Stimulated activated CD4-positive, alpha-beta T cell treated with anti-CD3 and anti-CD28 coated beads, Interleukin-1b, Interleukin-23, amount 100 ng/mL, for 1 hour (primary cell): ENCODE measurements at places on chromosomes 6 and 20.
A peak's percentile ranks its signal among the peaks of the same experiment; 100 is the strongest.

DNA sequence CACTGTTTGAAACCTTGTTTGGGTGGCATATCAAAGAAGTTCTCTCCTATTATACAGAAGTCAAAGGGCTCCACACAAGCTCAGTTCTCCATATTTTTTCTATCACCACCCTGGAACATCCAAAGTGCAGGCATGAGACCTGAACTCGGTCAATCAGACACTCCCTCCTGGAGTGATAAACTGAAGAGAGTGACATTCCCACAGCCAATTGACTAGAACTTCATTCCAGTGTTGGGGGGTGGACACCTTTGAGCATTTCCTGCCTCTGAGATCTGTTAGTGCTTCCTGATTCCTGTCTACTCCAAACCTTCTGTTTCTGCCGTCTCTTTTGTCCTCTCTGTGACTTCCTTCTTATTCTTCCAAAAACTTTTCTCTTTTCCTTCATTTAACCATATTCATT lies 220.7 kb upstream of the NOX3 start:
- DNase-seq, result no peak

DNA sequence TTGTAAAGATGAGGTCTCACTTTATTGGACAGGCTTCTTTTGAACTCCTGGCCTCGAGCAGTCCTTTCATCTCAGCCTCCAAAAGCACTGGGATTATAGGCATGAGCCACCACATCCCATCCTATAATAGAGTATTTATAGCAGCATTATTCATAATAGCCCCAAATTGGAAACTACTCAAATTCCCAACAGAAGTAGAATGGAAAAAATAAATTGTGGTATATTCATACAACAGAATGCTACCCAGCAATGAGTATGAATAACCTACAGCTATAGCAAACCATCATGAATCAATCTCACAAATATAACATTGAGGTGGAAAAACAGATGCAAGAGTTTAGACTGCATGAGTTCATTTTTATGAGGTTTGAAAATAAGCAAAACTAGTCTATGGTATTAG lies 84.8 kb upstream of the BTBD3 start:
- no peak for DNase-seq

GRCh38 chr20:35084998-35085397 lies 7.6 kb downstream of the TRPC4AP start:
- DNase-seq, result no peak

GRCh38 chr6:22421198-22421597 lies 124.4 kb upstream of the PRL start:
- DNase-seq, result no peak

- no peak for DNase-seq
Measured at GRCh38 chr6:1925743-1926430, 316.2 kb downstream of the FOXC1 start.

DNA sequence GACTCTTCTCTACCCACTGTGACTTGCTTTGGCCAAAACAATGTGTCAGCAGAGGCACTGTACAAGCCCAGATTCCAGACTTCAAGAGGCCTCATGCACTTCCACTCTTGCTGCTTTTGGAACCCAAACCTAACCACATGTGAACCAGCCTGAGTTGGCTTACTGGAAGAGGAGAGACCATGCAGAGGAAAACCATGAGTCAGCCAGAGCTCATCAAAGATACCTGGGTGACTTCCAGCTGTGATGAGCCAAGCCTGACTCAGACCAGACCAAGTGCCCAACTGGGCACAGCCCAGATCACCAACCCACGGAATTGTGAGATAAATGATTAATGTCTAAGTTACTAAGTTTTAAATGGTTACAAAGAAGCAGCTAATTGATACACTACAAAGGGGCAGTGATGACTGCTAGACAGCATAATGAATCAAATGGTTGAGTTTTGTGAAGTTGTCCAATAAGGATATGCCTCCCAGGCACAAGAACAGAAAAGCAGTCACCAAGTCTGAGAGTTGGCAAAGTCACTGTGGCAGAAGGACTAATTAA lies 16.2 kb upstream of the BEND6 start:
- DNase-seq, result no peak

DNA sequence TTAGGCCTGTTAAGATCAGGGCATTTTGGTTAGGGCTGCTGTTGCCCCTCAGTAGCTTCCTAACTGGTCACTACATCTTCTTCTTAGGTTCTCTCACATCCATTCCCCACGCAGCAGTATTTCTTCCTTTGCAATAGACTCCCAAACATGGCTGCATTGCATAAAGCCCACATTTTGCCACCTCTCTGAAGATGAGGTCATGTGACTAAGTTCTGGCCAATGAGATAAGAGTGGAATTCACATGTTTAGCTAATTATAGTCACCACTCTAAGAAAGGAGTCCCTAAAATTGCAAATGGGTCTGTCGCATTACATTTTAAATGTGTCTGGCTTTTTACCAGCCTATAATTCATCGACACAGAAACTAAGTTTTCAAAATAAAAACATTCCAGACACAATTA lies 9.3 kb upstream of the DOK5 start:
- no peak for DNase-seq

GRCh38 chr6:132520953-132521352 lies 8.0 kb upstream of the STX7 start:
- DNase-seq, result no peak

DNA sequence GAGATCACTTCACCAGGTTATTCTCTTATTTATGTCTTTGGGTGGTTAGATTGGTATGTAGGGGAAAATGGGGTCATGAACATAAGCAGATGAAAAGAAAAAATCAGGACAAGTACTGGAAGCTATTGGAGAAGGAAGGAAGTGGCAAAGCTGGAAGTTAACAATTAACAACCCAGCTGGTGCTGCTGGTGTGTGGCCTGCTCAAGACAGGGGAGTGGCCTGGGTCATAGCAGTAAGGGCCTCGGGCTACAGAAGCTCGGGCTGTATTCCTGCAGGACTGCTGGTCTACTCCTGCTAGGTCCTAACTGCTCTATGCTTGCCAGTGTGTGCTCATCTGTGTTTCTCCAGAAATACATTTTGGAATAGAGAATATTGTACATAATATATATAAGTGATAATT lies 19.6 kb downstream of the MYLIP start:
- no peak for DNase-seq

DNA sequence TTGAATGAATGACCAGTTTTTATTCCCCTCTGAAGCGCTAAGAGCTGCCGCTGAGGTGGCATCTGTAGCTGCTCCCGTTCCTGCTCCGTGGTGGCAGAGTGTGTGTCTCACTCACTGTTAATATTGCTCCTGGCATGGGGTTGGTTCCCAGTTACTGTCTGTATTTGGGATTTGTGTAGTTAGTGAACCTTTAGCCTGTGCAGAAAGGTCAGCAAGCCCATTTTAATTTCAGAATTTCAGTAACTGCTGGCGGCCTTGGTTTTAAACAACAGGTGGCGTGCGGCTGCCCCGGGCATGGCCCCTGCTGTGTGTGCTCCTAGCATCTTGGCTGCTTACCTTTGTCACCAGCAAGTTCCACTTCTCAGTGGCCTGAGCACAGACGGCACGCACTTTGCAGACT lies 54.1 kb upstream of the SLC22A1 start:
- DNase-seq, result no peak

GRCh38 chr6:121216928-121217327 lies 117.4 kb downstream of the TBC1D32 start:
- DNase-seq, result no peak

- no peak for DNase-seq
Measured at GRCh38 chr20:37202267-37202943, 23.1 kb upstream of the MROH8 start.

- DNase-seq, result no peak
Measured at GRCh38 chr6:28124971-28125353, 553 bp downstream of the ZSCAN16 start.

- DNase-seq, result peak; percentile 15
Measured at GRCh38 chr6:18155864-18156421, 721 bp downstream of the KDM1B start.

DNA sequence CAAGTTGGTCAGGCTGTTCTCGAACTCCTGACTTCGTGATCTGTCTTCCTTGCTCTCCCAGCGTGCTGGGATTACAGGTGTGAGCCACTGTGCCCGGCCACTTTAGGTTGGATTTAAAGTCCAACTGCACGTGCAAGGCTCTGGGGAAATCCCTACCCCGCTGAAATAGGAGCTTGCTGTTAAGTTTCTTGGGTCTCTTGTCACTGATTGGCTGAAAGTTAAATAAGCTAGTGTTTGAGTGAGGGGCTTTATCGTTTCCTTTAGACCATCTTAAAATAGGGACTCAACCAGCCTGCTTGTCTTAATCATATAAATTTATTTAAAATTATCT lies 11.1 kb upstream of the SERINC1 start:
- no peak for DNase-seq

DNA sequence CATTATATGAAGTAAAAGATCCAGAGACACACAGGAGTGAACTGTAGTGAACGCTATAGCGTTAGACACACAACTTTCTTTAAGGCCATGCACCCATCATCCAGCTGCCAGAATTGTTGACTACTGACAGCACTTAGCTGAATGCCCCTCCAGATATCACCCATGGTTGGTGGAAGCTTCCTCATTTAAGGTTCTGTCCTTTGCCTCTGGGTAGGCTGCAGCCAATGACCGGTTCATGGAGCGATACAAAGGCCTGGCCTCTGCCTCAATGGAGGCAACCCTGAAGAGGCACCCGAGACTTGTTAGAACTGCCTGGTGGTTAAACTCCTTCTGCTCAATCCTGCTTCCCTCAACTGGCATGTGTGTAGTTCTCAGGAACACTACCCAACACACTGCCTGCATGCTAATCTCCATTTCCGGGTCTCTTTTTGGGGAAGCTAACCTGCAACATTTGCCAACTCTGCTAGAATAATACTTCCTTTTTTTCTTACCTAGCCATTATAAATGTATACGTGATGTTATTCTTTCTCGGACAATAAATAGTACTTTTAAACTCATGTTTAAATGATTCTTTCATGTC lies 49.8 kb upstream of the THEMIS start:
- DNase-seq, result no peak

DNA sequence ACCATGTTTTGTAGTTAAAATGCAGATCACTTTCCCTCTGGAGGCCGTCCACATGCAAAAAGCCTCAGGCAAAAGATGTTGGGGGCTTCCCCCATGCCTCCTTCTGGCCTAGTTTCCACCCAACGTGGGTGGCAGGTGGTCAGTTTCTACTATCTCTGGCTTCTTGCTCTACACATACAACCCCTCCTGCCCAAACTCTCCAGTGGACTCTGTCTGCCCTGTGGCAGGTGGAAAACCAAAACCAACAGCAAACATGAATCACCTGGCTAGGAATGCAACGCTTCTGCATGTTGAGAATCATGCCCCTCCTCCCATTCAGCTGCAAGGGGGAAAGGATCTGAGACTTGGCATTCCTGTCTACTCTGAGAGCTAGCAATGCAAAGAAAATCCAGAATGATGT lies 94.8 kb downstream of the MBOAT1 start:
- no peak for DNase-seq

DNA sequence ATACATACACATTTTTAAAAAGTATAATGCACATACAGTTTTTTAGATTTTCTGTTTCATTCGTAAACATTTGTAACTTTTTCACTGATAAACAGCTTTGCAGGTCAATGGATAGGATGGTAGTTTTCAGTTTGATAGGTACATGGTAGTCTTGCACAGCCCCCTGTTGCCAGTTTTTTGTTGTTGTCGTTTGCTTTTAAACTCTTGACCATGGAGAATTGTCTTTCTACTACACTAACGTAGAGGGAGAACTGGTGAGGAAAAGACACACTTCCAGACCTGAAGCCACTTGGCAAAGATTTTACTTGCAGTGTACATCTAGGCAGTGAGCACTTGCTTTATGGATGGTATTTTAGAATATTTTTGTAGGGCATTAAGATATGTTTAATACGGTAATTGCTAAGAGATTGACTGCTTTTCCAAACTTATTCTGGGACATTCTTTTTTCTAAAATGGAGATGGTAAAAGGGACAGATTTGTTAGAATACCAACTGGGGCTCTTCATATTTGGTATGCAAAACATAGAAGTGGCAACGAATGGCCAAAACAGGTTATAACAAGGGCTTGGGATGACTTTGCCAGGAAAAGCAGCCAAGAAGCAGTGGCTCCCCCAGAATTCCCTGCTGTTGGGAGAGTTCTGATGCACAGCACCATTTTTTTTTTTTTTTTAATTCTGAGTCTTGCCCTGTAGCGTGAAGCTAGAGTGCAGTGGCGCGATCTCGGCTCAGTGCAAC lies 1.5 kb downstream of the PYGB start:
- no peak for DNase-seq

GRCh38 chr6:113421997-113422396 lies 435.1 kb upstream of the MARCKS start:
- DNase-seq, result no peak

DNA sequence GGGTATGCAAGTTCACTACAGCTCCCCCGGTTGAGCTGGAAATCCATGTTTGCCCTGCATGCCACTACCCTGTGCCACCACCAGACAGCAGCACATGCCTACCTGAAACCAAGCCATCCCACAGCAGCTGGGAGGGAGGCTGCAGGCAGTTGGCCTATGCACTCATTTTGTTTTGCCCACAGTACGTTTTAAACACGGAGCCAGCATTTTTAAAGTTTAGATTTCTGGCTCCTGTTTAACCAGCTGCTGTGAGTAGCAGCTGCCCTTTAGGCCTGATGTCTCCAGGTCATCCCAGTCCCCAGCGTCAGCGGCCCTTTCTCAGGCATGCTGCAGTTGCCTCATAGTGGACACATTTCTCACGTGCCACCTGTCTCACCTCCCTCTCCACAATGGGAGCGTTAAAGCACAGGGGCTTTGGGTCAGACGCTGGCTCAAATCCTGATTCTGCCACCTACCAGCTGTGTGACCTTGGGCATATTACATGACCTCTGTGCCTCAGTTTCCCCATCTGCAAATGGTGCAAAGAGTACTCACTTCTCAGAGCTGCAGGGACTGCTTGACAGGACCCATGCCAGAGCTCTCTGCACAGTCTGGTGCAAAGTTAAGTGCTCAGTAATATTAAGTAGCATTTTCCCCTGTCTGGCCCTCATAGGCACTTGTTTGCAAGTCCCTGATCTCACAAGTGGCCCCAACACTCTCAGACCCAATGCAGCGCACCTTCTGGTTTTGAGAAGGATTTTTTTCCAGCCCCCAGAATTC lies 8.2 kb upstream of the UBE2V1 start:
- DNase-seq, result peak; percentile 31

DNA sequence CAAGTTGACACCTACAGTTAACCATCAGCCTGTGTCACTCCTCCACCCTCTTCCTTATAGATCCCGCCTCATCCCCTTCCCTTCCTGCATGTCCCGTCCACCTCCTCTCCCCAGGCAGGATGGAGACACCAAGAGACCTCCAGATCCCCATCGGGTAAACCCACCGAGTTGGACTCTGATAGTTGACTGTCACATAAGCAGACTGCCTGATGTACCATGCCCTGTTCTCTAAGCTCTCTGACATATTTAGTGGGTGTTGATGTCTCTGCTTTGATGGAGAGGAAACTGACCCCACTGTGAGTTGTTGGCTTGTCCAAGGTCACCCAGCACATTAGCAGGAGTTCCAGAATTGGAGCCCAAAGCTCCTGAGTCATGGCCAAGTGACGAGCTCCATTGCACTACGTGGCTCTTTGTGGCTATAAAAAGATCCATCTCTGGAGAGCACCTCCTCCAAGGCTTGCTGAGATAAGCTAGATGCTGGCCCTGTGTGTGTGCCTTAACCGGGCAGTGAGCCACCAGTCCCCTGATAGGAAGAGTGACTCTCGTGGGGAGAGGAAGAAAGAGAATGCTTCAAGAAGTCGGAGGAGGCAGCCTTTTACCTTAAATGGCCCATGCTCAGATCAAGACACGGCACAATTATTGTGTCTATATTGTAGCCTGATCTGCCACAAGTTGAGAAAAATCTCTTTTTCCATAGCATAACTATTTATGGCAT lies 236.0 kb upstream of the ECI2 start:
- no peak for DNase-seq
